ENCODE measurements at places on chromosomes 3 and 15.
A peak's percentile ranks its signal among the peaks of the same experiment; 100 is the strongest.

- peak; percentile 73 for DNase-seq
These were observed 70.7 kb downstream of the RPLP1 start for GRCh38 chr15:69523010-69524001.

DNA sequence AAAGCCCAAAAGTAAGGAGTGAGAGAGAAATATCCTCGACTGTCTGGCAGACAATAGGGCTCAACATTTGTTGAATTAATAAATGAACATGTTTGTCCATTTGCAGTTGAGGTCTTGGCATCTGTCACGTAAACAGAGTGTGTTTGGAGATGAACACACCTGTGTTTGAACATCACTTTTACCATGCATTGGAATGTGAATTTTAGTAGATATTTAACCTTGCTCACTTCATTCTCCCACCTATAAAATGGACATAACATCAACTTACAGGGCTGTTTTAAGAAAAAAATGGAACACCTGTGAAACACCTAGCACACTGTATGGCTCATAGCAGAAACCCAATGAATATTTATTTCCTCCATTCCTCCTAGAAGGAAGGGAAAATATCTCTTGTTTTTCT is 204.8 kb downstream of the KCNMB2 start:
- no peak for DNase-seq

- no peak for DNase-seq
These were observed 7.3 kb upstream of the ISLR2 start for GRCh38 chr15:74123131-74123429.

DNA sequence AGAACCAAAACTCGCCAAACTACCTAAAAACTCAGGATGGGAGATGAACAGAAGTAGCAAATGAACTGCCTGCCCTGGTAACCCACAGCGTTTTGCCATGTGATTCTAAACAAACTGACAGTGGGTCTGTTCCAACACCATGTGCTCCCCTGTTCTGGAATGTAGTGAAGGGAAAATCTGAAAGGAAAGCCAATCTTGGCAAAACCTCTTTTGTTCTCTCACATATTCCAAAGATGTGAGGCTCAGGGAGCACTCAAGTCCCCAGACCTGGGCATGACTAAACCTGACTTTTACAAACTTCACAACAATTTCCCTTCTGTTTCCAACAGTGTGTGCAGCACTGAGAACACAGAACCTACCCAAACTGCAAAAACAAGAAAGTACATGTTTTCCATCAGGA is 116.1 kb downstream of the IMPG2 start:
- no peak for DNase-seq

- no peak for DNase-seq
These were observed 145.3 kb downstream of the FOXP1 start for GRCh38 chr3:71438071-71438685.

GRCh38 chr15:91099995-91100813 is at the start of gene SV2B:
TSS of gene SV2B (plus strand) at chr15:91100257. CDS start at chr15:91226264, 126,007 bp downstream.
- DNase-seq, result peak; percentile 31
